ENCODE measurements at places on chromosomes 11 and 22.

GRCh38 chr11:113626736-113627135 is 79.4 kb downstream of the TMPRSS5 start:
- DNase-seq = no peak

GRCh38 chr22:19040888-19041703 is 81.1 kb downstream of the DGCR2 start:
- no peak for DNase-seq

GRCh38 chr22:40009292-40009774 is 14.6 kb downstream of the FAM83F start:
- no peak for DNase-seq

DNA sequence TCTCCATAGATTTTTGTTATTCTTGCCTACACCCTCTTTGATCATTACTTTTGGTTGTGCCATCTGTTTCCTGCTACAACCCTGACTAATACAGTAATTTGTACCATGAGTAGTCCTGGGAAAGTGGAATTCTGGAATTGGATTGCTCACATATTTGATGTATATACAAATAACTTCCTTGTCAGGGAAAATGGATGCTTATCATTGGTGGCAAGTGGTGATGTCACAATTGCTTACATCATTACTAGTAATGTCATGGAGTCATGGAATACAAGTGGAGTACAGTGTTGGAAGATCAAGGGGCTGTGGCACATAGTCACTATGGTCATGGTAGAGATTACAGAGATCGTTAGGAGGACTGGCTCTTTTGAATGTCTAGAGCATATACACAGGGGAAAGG is 24.4 kb downstream of the AASDHPPT start:
- DNase-seq = no peak

GRCh38 chr11:64541131-64541530 is 49.9 kb upstream of the SLC22A12 start:
- DNase-seq = no peak

GRCh38 chr11:10762913-10763421 is 11.9 kb downstream of the CTR9 start:
- no peak for DNase-seq

DNA sequence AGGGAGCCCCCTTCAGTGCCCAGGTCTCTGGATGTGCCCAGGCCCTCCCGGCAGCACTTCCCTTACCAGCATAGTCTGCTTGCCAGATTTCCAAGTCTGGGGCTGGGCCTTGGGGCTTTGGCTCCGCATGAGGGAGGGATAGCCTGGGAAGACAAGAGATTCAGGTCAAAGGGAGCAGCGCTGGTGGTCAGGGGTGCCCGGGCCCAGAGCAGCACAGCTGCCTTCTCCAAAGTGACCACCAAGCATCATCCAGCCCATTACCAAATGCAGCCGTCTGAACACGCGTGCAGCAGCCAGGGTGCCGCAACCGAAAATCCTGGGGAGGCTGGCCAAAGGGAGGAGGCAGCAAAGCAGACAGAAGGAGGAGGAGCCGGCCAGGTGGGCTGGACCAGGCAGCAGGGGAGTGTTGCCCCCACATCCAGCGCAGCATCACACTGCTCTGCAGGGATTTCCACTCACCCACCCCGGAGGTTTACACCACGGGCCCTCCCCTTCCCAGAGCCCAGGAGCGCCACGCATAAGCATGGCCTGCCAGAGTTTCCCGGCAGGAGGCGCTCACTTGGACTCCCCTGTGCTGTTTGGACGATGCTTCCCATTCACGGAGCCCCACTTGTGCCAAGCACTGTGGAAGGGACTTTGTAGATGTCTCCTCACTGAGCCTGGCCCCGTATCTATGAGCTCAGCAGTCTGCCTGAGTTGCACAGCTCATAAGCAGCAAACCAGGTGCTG is 22.5 kb downstream of the TRIM29 start:
- no peak for DNase-seq

GRCh38 chr11:2287091-2287490 is 14.6 kb downstream of the C11orf21 start:
- DNase-seq = no peak

GRCh38 chr11:20048246-20048645 is 112.0 kb downstream of the DBX1 start:
- peak; percentile 34 for DNase-seq

DNA sequence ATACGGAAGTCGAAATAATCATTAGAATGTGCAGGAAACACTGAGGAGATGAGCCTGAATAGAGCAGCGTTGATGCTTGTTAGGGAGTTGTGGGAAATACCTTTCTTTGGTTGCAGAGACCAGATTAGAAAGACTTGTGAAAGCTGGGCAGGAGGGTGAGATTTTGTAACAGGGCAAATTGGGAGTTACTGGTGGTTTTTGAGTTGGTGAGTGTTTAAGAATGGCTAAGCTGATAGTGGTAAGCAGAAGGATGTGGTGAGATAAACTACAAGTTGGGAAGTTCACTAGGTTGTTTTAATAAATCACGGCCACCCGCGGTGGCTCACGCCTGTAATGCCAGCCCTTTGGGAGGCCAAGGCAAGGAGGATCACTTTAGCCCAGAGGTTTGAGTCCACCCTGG is 34.4 kb downstream of the MCAM start:
- peak; percentile 28 for DNase-seq

DNA sequence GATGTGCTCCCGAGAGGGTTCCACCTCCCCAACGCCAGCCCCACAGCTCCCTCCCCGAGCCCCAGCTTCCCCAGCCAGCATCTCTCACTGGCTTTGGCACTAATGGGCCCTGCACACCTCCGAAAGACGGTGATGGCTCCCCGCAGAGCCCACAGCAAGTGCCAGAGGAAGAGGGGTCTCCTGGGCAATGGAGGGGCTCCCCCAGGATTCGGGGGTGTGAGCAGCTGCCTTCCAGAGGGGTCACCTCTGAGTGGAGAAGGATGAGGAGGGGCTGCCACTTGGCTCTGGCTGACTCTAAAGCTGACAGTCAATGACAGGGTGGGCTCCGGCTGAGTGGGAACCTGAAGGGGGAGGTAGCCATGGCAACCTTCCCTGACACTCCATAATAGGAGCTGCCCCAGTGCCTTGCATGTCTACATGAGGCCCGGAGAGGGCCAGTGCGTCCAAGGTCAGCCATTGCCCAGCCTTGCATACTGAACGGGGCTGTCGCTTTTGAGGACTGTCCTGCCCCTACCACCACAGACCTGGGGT is 98.6 kb upstream of the SYT13 start:
- DNase-seq = no peak

DNA sequence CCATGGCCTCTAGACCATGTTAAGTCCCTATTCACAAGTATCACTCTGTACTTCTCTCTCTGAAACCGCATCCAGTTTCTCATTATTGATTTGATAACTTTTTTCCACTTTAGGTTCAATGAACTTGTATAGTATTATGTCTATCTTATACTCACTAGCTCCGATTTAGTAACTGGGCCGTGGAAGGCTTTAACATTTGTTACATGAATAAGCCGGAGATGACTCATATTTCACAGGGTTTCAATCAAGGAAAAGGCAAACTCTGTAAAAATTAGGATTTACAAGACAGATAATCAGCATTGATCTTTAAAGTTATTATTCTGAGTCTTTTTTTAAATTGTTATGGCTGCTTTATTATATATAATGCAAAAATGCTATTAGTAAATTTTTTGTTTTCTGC is 662.2 kb upstream of the CNTN5 start:
- no peak for DNase-seq

DNA sequence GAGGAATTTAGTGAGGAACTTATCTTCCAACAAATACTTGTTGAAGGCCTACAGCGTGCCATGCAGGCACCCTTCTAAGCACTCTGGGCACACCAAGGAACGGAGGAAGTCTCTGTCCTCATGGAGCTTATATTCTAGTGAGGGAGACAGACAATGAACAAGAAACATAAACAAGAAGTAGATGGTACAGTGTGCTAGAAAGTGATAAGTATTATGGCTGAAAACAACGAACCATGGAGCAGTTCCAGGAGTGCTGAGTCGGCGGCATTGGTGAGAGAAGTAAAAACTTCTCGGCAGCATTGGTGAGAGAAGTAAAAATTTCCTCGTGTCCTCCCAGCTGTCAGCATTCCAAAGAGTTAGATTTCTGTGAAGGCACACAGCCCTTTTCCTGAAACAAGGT is 53.2 kb downstream of the FAM76B start:
- no peak for DNase-seq

- peak; percentile 98 for DNase-seq
These were observed 9.9 kb upstream of the MICALL1 start for GRCh38 chr22:37896181-37896592.

- no peak for DNase-seq
These were observed 2.5 kb downstream of the RAC2 start for GRCh38 chr22:37241351-37242142.

- peak; percentile 21 for DNase-seq
These were observed 3.6 kb downstream of the CDHR5 start for GRCh38 chr11:620935-621814.

GRCh38 chr11:108224911-108225786 is 2.3 kb downstream of the ATM start:
- peak; percentile 2 for DNase-seq

DNA sequence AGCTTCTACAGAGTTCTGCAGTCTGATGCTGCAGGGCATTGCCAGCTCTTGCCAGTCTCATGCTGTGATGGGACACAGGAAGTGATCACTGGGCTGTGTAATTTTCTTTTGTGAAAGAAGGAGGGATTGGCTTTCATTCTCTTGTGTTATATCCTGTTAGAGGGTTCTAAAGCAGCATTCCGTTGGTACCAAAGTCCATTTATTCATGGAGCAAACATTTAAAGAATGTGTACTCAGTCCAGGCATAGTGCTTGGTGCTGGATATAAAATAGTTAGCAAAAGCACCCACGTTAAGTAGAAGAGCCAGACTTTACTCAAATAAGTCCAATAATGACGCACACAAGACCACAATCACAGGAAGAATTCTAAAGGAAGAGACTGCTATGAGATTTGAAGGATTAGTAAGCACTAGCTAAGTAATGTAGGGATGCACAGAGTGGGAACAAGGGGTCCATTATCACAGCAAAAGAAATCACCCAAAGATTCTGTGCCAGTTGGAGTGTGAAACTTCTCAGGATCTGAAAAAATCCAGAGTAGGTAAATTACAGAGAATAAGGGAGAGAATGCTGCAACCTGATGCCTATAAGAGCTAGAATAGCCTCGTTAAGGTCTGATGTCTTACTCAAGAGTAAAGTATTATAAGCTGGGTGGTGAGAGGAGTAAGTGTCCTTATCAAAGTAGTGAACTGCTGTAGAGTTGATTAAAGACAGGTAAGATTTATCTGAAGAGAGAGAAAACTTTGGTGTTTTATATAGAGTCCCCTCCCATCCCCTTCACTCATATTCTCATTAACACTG is 728.3 kb downstream of the METTL15 start:
- DNase-seq = no peak

GRCh38 chr11:11586465-11586864 is 35.3 kb downstream of the GALNT18 start:
- no peak for DNase-seq

DNA sequence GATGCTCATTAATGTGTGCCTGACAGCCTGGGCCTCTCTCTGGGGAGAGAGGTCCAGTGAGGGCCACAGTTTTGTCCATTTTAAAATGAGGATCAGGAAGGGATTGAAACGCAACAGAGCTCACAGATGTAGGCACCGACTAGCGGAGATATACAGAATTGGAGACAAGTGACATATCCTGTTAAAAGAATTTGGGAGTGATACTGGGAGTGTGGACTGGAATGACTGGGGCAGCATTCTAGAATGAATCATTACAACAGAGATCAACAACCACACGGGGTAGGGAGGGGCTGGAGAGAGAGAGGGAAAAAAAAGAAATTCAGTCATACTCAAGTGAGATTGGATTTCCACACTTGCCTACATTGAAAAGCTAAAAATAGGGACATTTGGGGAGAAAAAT is 2.5 kb upstream of the NCAM1 start:
- DNase-seq = peak; percentile 6

DNA sequence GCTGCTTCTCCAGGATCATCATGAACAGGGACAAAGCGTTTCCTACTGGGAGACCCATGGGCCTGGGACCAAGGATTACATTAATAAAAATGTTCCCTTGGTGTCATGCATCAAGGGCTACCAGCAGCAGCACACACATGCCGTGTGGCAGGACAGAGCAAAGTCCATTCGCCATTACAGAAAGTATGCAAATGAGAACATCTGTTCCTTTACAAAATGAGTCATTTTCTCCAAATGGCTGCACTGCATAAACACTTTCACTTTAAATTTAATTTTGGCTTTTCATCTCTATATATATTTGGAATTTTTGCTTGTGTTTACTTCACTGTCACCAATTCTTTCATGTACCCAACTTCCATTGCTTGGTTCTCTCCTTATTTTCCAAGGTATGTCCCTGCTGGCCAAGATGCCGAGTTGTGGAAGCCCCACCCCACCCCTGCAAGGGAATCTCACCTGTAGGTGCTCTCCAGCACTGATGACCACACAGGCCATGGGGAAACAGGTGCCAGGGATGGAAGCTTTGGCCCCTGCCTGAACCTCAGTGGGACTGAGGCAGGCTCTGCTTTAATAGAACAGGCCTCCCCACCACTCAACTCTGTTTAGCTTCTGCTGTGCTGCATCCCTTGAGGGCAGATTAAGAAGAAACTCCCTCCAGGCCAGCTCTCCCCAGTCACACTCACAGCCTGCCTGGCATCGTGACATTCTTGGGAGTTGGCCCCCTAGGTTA is 15.6 kb upstream of the GNAZ start:
- DNase-seq = no peak

GRCh38 chr11:71130106-71130505 is 122.3 kb downstream of the SHANK2 start:
- no peak for DNase-seq

DNA sequence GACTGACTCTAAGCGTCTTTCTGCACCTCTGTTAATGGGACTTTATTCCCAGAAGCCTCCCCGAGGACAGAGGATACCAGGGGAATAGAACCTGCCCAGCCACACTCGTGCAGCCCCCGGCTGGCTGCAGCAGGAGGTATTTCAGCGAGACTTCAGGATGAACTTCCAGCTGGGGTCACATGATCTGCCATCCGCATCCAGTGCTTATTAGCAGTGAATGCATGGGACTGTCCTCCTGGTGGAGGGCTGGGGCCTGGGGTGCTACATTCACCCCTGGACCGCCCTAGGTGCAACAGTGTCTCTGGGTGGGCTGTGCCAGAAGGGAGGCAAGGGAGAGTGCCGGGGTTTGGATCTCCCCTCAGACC is 1.6 kb downstream of the DUSP8 start:
- DNase-seq = no peak

- DNase-seq = no peak
These were observed 156.2 kb downstream of the NAV2 start for GRCh38 chr11:19868871-19869270.

DNA sequence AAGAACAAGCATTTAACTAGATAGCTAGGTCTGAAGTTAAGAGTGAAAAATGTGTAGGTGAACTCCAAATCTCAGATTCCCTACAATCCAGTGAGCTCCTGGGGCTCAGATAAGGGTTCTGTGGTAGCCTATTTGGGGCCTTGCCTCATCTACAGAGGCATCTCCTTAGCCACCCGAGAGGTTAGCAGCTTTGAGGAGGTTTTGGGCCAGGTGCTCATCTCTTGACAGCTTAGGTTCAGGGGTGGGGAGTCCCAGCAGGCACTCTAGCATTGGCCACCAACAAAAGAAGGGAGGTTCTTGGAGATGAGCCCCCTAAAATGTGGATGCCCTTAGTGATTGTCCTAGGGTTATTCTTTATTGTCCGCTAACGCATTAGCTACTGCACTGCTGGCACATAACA is 184.4 kb upstream of the B3GAT1 start:
- DNase-seq = no peak

GRCh38 chr11:117039900-117040299 is 58.3 kb downstream of the SIK3 start:
- no peak for DNase-seq

Measured in trophoblast cell (in vitro differentiated cells and primary cell).